Glutamatergic neuron (in vitro differentiated cells): ENCODE measurements at places on chromosomes 11 and 22.

DNA sequence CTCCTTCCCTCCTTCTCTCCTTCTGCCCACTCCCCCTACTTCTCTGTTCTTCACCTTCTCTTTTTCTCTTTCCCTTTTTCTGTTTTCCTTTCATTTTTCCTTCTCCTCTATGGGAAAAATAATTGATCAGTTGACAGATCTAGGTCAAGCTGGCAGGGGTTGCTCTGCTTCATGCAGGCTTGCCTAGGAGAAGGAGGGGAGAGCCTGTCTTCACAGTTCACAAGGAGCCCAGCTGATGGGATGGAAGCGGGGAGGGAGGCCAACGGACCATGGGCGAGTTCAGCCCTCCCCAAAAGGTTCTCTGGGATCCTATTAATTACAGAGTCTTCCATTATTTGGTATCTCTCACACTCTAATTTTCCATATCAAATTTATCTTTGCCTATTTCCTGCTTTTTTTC is 5.5 kb downstream of the NTM start:
- DNase-seq: no peak

- no peak for DNase-seq
These were observed 26.9 kb upstream of the OR6M1 start for GRCh38 chr11:123833095-123833494.

- no peak for DNase-seq
These were observed 19.1 kb downstream of the RIC3 start for GRCh38 chr11:8149726-8150125.

GRCh38 chr11:48538991-48539390 is 50.4 kb downstream of the OR4A47 start:
- no peak for DNase-seq

DNA sequence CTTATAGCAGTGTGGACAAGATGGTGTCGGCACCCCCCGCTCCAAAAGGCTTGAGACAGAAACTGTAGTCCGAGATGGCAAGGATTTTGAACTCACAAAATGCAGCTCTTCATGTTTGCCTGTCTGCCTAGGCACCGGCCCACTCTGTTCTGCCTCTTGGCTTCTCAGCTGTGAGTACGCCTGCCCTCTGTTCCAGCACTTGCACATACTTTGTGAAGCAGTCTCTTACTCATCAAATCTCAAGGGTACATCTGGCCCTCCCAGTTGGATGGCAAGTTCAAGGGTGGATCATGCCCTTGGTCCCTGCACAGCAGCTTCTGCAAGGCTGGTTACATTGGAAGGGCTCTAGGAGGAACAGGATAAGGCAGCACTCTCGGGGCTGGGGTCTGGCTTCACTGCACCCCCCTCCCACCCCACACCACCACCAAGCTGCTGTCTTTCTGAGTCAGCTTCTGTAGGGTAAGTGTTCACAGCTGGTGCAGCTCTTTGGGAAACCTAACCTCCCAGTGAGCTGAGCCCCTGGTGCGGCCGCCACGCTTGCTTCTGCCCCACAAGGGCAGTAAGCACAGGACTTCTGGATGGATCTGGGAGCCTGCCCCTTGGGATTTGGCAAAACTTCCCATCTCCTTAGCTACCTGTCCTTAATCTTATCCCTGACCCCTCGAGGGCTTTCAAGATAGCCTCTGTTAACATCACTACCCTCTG is 37.2 kb downstream of the FAM83F start:
- no peak for DNase-seq

GRCh38 chr22:20148414-20148813 is 2.4 kb downstream of the CCDC188 start:
- no peak for DNase-seq

- DNase-seq: no peak
These were observed 209.1 kb downstream of the SNX19 start for GRCh38 chr11:130707217-130707616.

DNA sequence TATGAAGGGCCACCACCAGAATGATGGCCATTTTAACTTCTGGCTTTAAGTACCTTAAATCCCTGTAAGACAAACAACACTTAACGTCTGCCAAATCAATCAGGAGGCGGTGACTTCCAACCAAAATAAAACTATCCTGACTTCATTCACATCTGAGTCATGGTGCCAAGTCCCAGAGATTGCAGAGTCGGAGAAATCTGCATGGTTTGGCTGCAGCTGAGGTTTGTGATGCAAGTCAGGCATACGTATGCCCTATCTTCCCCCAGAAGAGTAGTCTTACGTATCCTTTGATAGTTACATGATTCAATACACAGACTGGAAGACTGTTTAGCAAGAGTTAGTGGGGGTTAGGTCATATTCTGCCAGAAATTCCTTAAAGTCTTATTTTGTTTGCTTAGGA is 1.7 kb upstream of the GAB2 start:
- DNase-seq: no peak

DNA sequence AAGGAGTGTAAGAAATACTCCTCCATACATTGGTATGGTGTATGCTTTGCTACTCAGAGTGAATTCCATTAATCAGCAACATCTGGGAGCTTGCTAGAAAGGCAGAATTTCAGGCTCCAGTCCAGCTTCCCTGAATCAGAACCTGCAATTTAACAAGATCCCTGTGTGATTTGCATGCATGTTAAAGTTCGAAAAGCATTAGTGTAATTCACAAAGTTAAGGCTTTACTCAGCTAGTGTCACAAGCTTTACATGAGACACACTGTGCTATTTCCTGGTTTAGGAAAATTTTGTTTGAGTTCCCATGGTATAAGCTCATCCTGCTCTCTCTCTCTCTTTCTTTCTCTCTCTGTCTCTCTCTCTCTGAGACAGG is 37.0 kb upstream of the HEPHL1 start:
- DNase-seq: no peak
